ENCODE measurements at places on chromosomes 2 and 18. TPM values are rescaled to one million over a fixed set of nuclear protein-coding genes. Genes with fewer than 3 reads are reported as not detected.

- no peak for DNase-seq
Measured at GRCh38 chr2:236445678-236446077, 123.9 kb upstream of the ACKR3 start.

The EIF5B gene
- total RNA-seq = 28.8 TPM

The UPP2 gene
- not detected for total RNA-seq

- no peak for DNase-seq
Measured at GRCh38 chr2:191013682-191013931, 364 bp downstream of the STAT1 start.

GRCh38 chr2:28566521-28567041, 70.7 kb downstream of the PLB1 start:
- DNase-seq = peak; percentile 67

Data from tibial nerve (tissue), 4 donors.